CD4-positive, alpha-beta T cell treated with Interleukin-21 for 1 hour (primary cell): ENCODE measurements at places on chromosomes 16 and 17.

- DNase-seq: peak; percentile 43
Measured at GRCh38 chr16:49857423-49858181, 1.7 kb upstream of the ZNF423 start.

DNA sequence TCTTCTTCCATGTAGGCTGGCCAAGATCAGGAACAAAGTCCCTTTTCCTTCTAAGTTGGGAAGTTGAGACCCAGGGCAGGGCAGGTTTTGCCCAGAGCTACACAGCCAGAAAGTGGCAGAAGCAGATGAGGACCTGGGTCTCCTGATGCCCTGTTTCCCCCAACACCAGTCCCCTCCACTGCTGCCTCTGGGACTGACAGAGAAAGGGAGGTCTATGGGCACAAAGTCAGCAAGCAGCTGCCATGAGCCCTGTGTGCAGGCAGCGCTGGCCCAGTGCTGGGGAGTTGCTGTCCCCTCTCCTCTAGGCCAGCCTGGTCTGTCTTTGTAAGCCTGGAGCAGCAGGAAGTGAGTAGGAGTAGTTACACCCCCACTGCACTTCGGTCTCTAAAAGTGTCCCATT lies 46.9 kb upstream of the NKD1 start:
- DNase-seq: no peak

GRCh38 chr17:4666296-4666695 lies 24.8 kb upstream of the ALOX15 start:
- no peak for DNase-seq

DNA sequence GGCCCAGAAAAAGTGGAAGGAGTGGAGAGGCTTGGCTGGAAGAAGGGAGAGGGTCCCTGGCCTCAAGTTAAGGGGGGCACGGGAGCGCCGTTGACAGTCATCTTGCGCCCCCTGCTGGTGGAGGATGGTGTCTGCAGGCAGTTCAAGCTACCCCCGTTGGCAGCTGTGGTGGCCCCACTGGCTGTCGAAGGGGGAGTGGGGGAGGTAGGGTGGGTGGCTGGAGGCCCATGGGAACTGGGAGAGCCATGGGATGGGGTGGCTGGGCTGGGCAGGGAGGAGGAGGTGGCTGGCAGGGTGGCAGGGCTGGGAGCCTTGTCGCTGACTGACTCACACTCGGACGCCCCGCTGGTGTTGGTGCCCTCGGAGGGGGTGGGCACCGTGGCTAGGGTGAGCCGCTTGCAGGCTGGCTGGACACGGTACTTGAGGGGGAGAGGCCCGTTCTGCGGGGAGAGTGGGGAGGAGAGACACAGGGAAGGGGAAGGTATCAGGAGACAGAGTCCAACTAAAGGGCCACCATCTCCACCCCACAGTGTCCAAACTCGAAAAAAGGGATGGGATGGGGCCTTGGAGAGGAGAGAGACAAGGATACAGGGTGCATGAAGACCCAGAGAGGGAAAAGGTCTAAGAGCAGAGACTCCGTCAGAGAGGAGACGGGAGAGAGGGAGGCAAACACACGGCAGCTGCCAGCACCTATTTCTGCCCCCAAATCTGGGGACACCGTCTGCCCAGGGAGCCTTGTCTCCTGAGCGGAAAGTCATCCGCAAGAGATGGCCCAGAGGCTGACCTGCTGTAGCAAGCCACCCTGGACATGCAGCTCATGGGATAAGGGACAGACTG lies 5.2 kb downstream of the CISD3 start:
- DNase-seq: peak; percentile 70

DNA sequence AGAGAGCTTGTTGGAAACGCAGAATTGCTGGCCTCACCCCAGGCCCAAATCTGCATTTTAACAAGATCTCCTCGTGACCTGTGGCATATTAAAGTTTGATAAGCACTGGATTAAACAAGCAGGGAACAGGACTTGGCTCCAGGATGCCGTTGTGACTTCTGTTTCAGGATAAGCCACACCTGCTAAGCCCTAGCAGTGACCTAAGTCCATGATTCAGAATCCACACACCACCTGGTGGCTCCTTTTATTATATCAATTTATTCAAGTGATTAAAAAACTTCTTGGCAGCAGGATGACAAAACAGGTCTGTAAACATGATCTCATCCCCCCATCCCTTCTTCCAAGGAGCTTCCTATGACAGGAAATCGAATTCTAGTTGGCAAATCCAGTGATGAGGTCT lies 9.1 kb downstream of the NAGPA start:
- no peak for DNase-seq

- DNase-seq: no peak
Measured at GRCh38 chr16:74035816-74036215, 260.8 kb upstream of the PSMD7 start.

GRCh38 chr16:17307504-17307903 lies 163.3 kb downstream of the XYLT1 start:
- DNase-seq: no peak

DNA sequence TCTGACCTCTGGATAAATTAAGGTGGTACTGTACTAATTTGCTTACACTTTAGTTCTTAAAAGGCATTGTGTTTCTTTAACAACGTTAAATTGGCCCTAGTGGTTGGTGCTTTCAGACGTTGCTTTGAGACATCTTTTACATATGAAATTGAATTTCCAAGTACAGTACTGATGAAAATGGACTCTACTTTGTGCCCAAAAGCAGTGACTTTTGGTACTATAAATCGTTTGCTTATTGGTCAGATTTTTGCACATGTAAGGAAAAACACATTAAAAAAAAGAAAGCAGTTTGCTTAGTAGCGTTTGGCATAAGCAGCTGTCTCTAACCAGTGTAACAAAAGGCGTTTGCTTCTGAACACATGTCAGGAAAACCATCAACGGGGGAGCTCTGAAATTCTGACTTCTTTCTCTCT lies 139.6 kb downstream of the CDK5R1 start:
- DNase-seq: no peak

- no peak for DNase-seq
Measured at GRCh38 chr17:79633993-79634813, 23.4 kb upstream of the RBFOX3 start.

- no peak for DNase-seq
Measured at GRCh38 chr16:14151256-14152030, 80.3 kb downstream of the MRTFB start.

- peak; percentile 79 for DNase-seq
Measured at GRCh38 chr17:17859909-17860765, 23.4 kb upstream of the SREBF1 start.

- DNase-seq: no peak
Measured at GRCh38 chr16:48123104-48123788, 32.5 kb downstream of the ABCC12 start.

DNA sequence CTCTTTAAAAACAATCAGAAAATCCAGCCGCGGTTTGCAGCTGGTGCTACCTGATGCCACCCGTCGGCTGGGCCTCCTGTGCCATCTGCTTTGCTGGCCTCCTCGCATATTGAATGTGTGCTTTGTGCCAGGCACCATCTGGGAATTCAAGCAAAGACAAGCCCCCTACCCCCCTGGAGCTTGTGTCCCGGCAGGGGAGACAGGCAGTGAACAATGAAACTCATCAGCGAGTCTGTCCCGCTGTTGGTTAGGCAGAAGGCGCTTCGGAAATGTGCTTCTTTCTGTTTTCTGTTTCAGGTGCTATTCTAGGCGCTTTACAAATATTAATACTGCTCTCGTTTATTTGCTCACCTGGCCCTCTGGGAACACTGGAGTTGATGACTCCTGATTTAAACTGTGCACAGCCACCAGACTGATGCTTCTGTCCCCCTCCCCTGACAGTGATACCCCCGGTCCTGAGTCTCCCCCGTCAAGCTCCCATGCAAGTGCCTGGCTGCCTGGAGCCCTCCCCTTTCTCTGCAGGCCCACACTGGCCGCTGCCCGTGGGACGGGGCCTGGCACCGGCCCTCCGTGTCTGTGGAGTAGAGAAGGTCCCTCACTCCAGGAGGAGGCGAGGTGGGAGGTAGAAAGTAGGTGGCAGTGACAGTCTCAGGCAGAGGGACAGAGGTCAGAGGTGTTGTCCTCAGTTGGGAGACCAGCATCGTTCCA lies 126.1 kb upstream of the PLCG2 start:
- DNase-seq: no peak

DNA sequence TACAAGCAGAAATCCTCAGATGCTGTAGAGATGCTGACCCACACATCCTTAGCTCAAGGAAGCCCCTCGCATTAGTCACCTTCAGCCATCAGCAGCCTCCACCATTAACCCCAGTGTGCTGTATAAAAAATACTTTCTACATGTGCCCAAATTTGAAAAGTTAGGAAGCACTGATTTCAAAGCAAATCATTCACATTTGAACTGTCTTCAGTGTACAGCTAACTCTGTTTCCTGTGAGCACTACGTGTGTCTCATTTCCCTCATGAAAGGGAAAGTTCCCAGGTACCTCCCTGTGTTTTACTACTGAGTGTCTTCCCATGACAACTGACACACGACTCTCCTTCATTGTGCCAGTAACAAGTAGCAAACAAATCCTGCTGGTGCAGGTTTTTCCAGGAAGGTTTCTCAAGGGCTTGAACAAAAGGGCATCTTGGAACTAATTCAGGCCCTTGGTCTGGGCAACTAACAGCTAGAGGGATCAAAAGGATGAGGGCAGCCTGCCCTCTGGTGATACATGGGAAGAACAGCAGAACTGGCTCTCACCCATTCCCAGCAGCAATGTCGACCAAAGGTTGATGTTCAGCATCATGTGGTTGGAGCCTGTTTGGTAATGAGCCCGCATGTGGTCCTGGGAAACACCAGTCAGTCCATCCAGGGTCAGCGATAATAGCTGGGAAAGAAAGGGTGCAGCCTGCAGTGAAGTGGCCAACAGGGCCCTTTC lies 4.0 kb downstream of the SLC35B1 start:
- peak; percentile 29 for DNase-seq

GRCh38 chr16:12971241-12971640 lies 69.8 kb downstream of the SHISA9 start:
- no peak for DNase-seq

DNA sequence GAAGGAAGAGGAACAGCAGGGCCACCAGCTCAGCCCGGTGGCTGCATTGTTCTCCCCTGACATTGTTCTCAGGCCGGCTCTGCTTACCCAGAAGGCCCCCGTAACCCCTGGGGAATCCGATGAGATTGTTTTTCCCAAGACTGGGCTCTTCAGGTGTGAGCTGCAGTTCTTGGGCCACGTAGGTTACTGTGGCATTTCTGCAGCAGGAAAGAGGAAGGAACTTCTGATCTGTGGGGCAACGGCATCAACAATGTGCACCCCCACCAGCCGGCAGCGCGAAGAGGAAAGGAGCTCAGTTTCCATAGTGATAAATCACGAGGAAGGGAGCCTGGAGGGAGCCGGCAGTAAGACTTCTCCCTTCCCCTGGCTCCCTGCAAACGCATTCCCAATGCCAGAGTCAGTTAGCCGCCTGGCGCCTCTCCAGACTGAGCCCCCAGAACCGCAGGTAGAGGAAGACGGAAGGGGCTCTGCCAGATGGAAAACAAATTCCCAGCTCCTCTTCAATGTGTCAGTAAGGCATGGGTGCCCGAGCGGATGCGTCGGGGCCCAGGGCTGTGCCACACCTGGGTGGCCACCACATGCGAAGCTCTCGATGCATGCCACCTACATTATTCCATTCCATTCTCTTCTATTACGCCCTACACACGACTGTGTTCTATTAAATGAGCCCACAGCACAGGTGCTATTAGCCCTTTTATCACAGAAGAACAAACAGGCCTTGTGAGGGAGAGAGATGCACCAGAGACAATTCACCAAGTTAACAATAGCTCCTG lies 21.5 kb upstream of the PECAM1 start:
- DNase-seq: no peak

GRCh38 chr17:57915985-57916757 lies 39.0 kb downstream of the CUEDC1 start:
- DNase-seq: no peak

- no peak for DNase-seq
Measured at GRCh38 chr17:2195729-2196128, 107.9 kb downstream of the SMG6 start.

DNA sequence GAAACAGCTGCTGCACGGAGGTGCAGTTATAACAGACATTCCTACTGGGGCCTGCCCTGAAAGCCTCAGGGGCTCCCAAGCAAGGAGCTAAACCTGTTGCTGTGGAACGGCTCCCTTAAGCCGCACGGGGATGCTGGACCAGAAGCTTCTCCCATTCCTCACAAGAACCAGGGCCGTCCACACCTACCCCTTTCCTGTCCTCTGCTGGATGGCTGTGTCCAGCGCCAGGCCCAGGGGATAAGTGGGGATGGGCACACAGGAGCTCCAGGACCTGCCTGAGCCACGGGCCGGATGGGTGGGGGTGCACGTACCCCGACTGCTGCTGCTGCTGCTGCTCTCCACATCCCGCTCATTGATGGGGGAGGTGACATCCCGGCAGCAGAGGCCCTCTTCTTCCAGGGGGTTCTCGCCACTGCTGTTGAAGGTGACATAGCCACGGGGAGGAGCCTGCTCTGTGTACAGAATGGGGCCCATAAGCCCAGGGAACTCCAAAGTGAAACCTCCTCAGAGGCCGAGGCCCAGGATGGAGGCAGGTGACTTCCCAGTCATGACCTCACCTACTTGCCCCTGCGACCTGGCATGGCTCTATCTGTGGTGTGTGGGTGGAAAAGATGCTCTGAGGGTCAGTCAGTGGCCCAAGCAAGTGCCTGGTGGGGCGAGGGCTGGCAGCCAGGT lies 8.6 kb downstream of the NUDT16L1 start:
- no peak for DNase-seq

- no peak for DNase-seq
Measured at GRCh38 chr16:730666-731509, 4.0 kb downstream of the HAGHL start.

DNA sequence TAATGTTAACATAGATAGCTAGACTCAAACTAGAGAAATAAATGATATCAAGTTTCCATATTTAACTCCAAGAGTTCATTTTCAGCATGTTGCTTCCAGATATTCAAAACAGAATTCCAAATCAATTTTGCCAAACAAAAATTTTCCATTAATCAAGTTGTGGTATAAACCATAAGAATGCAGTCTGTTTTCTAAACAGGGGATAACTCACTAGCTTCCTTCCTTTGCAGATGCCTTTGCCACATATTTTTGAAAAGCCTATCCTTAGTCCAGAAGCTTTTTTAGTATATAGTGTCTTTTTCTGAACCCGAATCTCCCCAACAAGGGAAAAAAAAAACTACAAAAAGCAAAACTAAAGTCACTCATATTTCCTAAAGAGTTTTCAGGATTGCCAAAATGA lies 61.5 kb downstream of the HELZ start:
- DNase-seq: no peak

GRCh38 chr17:76566988-76567431 lies 18.6 kb downstream of the ST6GALNAC2 start:
- no peak for DNase-seq

GRCh38 chr17:49755663-49756283 lies 8.2 kb downstream of the FAM117A start:
- DNase-seq: no peak

DNA sequence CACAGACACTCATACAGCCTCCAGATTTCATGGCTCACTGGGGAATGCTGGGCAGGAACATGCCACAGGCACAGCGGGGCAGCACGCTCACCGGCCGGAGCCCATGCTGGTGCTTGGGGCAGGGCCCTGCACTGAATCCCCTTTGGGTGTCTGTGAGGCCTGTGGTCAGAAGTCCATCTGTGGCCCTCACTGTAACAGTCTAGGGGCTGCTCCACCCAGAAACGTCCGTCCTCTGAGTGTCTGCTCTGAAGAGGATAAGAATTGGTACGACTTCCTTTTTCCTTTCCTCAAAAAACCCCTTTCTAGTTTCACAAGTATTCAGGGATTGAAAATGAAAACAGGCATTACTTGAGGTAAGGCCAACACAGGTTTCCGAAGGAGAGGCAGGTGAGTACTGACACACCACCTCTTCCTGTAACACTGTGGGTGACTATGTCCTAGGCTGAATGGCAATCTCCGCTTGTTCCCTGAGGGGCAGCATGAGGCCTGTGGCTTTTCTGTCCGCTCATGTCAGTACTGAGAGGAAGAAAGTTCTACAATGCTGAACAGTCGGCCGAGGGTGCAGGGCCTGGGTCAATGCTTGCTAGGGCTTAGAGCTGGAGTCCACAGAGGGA lies 42.5 kb downstream of the TMEM11 start:
- no peak for DNase-seq
